ENCODE measurements at places on chromosomes 1 and 21.

GRCh38 chr1:116766616-116767469 lies 12.6 kb downstream of the CD2 start:
- peak; percentile 39 for DNase-seq

DNA sequence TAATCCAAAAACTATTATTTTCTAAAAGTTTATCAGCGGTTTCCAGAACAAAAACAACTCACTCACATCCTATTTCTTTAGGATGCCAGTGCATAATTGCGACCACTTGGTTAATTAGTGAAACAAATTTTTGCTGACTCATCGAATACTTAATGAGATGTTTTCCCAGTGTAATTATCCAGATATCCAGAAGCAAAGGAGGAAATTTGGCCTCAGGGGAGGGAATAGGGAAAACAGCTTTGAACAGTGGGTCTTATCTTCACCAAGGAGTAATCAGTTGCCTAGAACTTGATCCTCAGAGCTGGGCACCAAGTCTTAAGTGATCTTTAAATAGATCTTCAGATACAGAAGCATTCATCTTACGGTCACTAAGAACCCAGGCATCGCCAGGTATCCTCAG lies 24.3 kb downstream of the STYXL2 start:
- DNase-seq, result no peak

- DNase-seq, result no peak
These were observed 40.7 kb downstream of the HHAT start for GRCh38 chr1:210369425-210369824.

DNA sequence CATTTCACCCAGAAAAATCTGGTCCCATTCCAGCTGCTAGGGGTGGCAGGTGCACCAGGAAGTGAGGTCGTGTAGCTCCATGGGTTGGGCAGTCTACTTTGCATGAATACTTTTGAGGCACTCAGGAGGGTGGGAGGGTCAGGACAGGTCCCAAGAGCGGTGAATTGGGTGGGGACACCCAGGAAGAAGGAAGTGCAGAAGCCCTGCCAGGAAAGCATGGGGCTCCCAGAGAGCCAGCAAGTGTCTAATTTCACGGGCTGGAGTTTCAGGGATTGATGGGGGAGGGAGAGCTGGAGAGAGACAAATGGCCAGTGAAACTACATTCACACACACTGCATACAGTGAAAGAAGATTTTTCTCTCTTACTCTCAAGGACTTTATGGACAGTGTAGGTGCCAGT lies 137.8 kb downstream of the GALNT2 start:
- no peak for DNase-seq

- peak; percentile 36 for DNase-seq
These were observed 2.8 kb downstream of the ARMH1 start for GRCh38 chr1:44677201-44677766.

GRCh38 chr1:70896224-70896623 lies 151.4 kb downstream of the PTGER3 start:
- no peak for DNase-seq

GRCh38 chr21:25501996-25502665 lies 105.2 kb downstream of the MRPL39 start:
- DNase-seq, result no peak

GRCh38 chr1:50497007-50497406 lies 73.8 kb upstream of the DMRTA2 start:
- no peak for DNase-seq

- no peak for DNase-seq
These were observed 754.0 kb upstream of the ADGRL4 start for GRCh38 chr1:79760531-79760930.

DNA sequence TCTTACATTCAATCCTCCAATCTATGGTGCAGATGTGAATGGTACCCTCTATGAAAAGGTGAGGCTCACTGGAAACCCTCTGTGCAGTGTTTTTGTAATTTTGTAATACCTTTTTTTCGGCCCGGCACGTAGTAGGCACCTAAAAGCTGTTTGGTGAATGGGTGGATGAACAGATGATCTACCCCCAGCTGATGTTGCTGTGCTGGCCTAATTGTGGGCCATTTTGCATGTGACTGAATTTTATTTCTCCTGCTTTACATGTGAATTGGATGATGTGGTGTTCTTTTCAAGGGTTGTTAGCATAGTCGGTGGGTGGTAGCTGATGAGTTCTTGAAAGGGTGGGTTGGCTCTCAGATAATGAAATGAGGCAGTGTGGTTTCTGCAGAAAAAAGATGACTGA lies 10.4 kb downstream of the KDM4A start:
- no peak for DNase-seq

GRCh38 chr1:84298328-84298683 lies 3.2 kb upstream of the SAMD13 start:
- DNase-seq, result no peak

DNA sequence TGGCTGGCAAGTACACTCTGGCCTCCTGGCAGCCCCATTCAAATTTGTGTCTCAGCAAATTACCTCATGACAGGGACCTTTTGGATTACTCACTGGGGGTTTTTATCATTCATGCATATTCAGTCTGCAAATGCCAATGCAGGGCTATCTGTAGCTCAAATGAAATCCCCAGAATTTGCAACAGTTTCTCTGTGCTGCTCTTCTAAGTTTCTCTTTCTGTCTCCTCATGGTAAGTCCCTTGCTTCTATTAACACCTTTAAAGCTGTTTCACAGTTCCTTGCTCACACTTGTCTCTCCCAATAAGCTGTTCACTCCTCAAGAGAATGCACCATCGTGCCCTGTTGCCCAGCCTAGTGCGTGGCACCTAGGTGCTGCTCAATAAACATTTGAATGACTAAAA lies 3.3 kb upstream of the FAM78B start:
- DNase-seq, result no peak

- no peak for DNase-seq
These were observed 176.1 kb upstream of the TMEM51 start for GRCh38 chr1:14977338-14977931.

DNA sequence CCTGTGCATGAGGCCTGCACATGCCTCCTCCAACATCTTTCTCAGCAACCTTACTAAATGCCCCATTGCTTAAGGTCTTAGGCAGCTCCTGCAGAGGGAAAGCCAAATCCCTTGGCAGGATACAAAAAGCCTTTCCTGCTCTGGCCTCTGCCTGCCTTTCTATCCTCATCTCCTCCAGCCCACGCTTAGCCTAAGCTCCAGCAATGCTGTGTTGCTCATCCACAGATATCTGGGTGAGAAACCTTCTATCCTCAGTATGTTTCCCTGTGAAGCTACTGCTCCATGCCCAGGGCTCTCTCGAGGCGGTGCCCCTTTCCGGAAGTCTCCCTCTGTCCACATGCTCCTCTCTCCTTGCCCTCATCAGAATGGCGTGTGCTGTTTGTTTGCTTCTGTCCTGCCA lies 37.0 kb upstream of the CCSAP start:
- DNase-seq, result no peak

- no peak for DNase-seq
These were observed 13.5 kb downstream of the LDLRAP1 start for GRCh38 chr1:25556791-25557476.

- peak; percentile 41 for DNase-seq
These were observed 834 bp upstream of the ELF3 start for GRCh38 chr1:202009326-202010179.

- DNase-seq, result no peak
These were observed 172.1 kb upstream of the RNPC3 start for GRCh38 chr1:103353391-103353790.

GRCh38 chr21:45523411-45524101 lies 18.7 kb downstream of the SLC19A1 start:
- no peak for DNase-seq

- no peak for DNase-seq
These were observed 50.3 kb downstream of the ARID4B start for GRCh38 chr1:235277709-235278108.

GRCh38 chr1:9629445-9630201 lies 21.9 kb upstream of the PIK3CD start:
- DNase-seq, result peak; percentile 75

DNA sequence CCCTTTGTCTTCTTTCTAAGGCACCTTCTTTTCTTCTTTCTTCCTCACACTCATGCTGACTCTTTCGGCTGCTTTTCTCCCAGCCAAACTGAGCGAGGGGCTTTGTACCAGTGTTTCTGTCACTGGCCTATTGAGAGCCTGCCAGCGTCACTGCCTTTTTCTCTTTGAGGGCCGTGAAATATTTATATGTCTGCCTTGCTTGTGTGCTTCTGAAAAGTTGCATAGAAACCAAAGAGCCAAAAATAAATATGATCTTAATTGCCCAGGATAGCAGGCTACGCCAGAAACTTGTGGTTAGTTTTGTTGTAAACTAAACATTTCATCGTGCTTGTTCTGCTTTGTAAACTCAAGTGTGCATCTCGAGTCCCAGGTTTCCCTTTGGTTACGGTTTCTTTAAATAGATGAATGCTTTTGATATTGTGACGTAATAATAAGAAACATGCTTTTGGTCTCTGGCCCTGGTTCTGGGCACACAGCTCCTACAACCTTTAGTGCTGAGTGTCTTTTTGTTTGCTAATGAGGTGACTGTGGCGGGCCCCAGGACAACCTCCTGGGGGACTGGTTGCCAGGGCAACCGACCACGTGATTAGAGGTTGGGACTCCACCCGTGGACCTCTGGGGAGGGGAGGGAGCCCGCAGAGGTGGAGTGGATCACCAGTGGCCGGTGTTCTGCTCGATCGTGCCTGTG lies 10.8 kb downstream of the SLC37A1 start:
- peak; percentile 47 for DNase-seq

- DNase-seq, result no peak
These were observed 61.7 kb downstream of the XCL2 start for GRCh38 chr1:168482106-168482505.

All from T-cell (primary cell).